ENCODE measurements at places on chromosomes 2 and 18.
A peak's percentile ranks its signal among the peaks of the same experiment; 100 is the strongest.

- no peak for DNase-seq
These were observed 24.6 kb downstream of the RTN4 start for GRCh38 chr2:55025627-55026026.

DNA sequence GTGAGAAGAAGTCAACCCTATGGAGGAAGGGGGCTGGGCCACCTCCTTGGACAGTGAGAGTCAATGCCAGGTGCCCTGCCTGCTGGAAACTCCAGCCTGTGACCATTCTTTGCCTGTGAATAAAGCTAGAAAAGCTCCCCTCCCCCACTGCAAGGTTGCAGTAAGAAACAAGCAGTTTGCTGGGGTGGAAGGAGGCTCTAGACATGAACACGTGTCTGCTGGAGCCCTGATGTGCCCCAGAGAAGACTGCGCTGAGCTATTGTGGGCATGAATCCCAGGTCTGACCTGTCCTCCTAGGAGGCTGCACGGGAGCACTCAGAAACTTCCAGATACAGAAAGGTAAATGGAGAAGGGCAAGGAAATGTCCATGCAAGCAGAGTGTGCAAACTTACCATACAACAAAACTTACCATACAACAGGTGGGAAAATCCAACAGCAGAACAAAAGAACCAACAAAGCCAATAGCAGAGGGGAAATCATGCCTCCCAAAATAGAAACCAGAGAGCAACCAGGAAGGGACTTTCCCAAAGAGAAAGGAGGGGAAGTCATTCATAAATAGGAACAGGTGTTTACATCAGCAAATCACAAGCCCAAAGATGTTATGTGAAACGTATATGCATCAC is 278.7 kb downstream of the BCL2 start:
- no peak for DNase-seq

- DNase-seq = peak; percentile 42
These were observed 632.4 kb downstream of the NYAP2 start for GRCh38 chr2:226031647-226032501.

GRCh38 chr2:170362871-170363631 is 185.1 kb downstream of the MYO3B start:
- DNase-seq = no peak

DNA sequence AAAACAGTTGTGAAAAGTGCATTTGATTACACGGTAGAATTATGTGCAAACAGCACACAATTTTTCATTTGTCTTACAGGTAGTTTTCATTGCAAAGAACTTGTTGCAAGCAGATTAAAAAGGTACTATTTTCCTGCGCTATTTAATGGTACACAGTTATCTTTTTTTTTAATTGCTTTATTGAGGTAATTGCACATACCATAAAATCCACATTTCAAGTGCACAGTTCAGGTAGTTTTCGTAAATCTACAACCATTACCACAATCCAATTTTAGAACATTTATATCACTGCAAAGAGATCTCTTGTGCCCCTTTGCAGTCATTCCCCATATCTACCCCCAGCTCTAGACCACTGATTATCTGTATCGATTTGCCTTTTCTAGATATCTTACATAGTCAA is 2.6 kb upstream of the GALNT1 start:
- DNase-seq = no peak

DNA sequence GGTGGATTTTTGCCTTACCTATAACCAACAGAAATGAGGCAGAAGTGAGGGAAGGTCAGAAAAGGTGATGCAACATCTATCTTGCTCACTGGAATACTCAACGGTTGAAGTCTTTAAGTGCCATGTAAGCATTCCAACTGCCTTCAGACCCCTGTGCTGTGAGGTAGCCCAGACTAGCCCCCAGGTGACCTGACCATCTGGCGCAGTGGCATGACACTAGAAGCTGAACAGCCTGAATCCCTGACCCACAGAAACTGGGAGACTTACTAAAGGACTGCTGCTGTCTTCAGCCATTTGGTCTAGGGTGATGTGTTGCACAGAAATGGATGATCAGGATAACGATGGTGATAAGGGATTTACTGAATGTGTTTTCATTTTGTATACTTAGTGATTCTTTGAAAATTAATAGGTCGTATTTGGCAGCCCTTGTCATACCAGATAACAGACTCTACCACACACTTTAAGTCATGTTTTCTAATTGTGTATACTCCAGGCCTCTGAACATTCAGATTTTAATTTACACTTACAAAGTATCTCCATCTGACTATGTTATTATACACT is 161.5 kb downstream of the STK39 start:
- no peak for DNase-seq

- no peak for DNase-seq
These were observed 14.4 kb upstream of the ZFP36L2 start for GRCh38 chr2:43240766-43241150.

DNA sequence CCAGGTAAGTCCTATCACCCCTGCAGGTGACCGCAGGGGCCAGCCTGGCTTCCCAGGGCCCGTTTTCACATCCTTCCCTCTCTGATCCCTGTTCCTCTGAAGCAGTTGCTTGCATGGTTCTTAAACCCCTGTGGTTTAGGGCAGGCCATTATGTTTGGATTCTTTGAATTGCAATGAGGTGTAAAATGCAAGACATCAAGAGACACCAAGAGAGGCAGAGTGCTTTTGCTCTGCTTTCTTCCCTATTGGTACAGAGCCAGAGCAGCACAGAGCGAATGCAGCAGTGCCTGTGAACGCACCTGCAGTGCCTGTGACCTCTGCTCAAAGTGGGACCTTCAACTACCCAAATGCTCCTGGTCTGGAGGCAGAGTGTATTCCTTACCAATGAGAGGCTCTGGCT is 7.6 kb downstream of the RFX8 start:
- no peak for DNase-seq

DNA sequence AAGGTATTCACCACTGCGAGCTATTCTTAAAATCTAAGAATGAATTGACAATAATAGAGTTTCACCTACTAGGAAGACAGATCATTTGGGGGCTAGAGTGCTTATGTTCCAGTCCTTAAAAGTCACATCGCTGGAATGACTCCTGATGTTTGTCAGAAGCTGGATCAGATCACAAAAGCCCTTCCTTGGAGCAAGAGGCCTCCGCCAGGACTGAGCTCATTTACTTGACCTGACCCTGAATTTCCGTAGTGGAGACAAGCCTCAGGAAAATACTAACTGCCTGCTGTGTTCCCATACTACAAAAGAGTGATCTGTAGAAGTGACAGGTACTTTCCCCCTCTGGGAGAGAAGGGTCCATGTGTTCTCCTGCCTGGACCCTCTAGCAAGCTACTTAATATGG is 483.9 kb downstream of the DPP10 start:
- DNase-seq = no peak

DNA sequence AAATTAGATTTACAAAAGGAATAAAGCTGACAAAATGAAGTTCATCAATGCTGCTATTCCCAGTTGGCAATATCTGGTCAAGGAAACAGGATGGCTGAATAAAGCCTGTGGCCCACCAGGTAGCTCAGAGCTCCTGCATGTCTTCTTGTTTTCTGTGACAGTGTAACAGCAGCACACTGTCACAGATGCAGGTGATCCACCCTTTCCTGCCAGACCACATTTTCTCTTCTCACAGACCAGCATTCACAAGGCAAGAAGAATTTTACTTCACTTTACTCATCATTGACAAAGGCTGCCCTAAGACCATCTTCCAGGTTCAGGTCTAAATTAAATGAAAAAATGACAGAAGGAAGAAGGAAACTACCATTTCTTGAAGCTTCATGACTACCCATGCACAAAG is 166.2 kb upstream of the MEIS1 start:
- DNase-seq = no peak

- DNase-seq = no peak
These were observed 33.8 kb downstream of the KCNS3 start for GRCh38 chr2:17912266-17912691.

DNA sequence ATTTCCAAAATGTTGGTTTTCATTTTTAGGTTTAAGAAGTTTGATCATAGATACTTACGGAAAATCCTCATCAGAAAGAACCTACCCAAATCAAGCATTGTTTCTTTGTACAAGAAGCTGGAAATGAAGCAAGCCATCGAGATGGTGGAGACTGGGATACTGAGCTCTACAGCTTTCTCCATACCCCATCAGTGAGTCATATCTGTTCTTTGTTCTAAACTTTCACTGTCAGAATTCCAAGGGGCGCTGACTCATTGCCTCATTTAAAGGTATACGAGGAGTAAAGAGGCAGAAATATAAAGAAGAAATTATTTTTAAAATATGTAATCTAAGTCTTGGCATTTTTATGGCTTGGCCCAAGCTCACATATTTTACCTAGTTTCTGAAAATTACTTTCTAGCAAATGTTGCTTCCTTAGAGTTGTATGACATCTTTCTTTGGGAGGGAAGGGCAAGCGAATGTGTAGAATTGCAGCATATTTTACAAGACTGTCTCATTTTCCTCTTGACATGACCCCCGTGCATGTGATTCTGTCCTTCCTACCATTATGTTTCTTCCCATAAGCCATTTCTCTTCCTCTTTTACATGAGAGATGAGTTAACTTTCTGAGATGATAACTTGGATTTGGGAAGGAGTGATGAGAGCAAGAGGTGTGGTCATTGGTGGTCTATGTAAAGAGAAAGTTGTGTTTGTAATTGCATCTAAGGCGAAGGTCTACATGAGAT is 41.2 kb downstream of the SLC9A4 start:
- peak; percentile 90 for DNase-seq

- peak; percentile 69 for DNase-seq
These were observed 32.5 kb downstream of the IDH1 start for GRCh38 chr2:208222351-208222750.

DNA sequence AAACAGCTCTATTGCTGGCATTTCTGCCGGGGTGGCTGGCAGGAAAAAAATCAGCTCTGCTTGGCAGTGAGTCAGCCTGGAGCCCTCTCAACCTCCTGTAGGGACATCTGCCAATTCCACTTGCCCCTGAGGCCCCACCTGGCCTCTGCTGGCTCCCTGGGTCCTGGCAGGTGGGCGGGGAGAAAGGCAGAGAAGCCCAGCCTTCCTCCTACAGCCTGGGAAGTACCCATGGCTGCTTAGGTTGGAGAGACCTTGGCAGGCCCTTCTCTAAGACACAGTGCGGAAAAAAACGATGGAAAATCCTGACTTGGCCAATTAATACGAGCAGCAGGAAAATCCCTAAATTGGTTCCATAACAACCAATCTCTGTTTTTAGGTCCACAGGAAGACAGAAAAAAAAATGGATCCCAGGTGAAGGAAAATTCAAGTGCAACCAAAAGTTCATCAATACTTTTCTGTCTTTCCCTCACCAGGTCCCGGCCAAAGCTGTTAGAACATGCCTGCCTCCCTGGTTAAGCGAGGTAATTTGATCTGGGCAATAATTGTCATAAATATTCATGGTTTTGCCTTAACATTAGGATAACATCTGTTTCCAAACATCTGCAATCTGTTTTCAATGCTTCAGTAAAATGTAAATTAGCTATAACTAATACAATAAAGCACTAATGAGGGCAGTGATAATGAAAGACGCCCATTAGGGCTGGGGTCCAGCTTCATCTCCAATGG is 245.9 kb downstream of the TFCP2L1 start:
- peak; percentile 18 for DNase-seq

GRCh38 chr2:238331916-238332315 is 11.6 kb downstream of the TRAF3IP1 start:
- DNase-seq = no peak

DNA sequence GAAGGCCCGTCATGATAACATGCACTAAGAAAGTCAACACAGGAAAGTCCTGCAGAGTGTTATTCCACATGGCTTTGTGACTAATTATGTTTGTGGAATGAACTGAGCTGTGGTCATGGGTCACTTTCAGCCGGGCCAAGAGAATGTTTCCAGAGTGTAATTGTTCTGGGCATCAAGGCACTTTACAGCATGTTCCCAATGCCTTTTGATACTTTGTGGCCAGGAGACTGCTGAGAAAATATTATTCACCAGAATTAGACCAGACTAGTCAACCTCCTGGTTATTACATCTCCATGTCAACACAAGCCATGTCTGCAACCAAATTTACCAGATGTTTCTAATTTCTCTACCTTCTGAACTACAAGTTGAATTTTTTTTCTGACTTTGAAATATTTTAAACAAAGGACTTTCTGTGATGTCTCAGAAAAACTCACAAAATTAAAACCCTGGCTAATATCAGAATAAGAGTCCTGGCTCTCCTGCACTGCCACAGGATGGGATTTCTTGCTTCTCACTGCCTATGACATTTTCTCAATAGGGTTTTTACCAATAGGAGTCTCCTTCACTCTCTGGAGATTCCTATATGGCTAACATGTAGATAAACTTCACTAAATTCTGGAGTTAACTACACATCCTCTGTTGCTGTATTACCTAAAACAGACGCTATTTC is 90.6 kb upstream of the WDR75 start:
- peak; percentile 84 for DNase-seq

- no peak for DNase-seq
These were observed 26.8 kb downstream of the ATP8B1 start for GRCh38 chr18:57776354-57776753.

- no peak for DNase-seq
These were observed 815.1 kb upstream of the RAB6C start for GRCh38 chr2:129164220-129164949.

GRCh38 chr2:61017556-61018317 is at the start of the genes PEX13 and PUS10:
Gene PEX13 (plus strand): TSS chr2:61017720. CDS start chr2:61017760, 40 bp downstream.
Gene PUS10 (minus strand): TSS chr2:61018255. CDS start chr2:61011890, 6,365 bp downstream.
- DNase-seq = peak; percentile 76

- no peak for DNase-seq
These were observed 16.0 kb downstream of the SATB2 start for GRCh38 chr2:199441759-199442158.

DNA sequence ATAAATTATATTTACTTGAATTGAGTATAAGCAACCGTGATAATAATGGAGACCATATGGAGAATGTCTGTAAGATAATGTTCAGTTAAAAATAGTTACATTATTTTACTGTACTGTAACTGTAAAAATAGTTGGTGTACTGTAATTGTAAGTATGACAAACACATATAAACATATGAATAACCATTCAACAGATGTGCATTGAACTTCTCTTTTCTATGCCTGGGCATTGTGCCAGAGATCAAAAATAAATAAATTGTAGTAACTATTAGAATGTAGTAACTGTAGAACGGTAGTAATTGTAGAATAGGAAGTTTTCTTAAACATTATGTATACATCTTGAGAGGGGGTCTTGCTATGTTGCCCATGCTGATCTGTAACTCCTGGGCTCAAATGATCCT is 287.4 kb upstream of the EPAS1 start:
- DNase-seq = peak; percentile 57

DNA sequence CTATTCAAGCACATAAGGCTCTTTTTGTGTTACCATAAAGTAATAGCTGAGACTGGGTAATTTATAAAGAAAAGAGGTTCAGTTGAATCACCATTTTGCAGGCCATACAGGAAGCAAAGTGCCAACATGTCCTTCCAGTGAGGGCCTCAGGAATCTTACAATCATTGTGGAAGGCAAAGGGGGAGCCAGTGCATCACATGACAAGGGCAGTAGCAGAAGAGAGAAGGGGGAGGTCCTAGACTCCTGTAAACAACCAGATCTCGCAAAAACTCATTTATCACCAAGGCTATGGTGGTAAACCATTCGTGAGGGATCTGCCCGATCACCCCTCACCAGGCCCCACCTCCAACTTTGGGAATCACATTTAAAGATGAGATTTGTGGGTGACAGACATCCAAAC is 16.7 kb downstream of the DSG4 start:
- no peak for DNase-seq

DNA sequence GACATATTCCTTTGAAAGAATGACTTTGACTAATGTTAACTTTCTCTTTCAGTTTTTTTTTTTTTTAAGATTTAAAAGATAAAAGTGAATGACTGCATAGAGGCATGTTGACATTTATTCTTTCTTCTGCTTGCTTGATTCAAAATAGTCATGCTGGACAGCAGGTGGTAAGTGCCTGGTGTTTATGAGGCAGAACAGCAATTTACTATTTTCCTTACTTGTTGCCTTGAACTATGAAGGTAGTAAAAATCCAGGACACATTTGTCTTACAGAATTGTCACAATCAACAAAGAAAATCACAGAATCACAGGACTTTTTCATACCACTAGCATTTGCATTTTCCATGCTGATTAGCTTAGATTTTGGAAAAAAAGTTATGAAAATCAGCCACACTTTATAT is 388.3 kb downstream of the CTNNA2 start:
- no peak for DNase-seq
